ENCODE measurements at places on chromosomes 1 and 21.

- no peaks in the 10 kb centered on the region for H3K27me3 ChIP-seq
- no peak overlapping the region for H3K4me3 ChIP-seq
- H3K4me1 ChIP-seq = no peaks in the 10 kb centered on the region
- no peak for DNase-seq
These were observed 149.6 kb downstream of the DISC1 start for GRCh38 chr1:231776010-231776756.

DNA sequence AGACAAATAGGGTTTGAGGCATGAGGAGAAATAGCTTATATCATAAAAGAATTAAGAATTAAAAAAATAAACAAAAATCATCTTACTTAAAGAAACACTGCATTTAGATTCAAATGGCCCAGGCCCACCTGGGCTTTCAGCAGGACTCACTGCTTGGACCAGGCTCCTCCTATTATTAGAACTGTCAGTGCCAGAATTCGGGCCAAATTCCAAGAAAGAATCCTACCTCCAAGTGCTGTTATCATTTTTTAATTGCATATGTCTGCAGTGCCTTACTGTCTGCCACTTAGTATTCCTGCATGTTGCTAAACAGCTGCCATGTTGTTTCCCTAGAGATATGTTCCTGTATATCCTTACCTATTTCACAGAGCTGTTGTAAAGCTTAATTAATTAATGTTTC lies 112.0 kb downstream of the BARHL2 start:
- H3K4me1 ChIP-seq = no peaks in the 10 kb centered on the region
- H3K27me3 ChIP-seq = no peaks in the 10 kb centered on the region
- H3K27ac ChIP-seq = no peak overlapping the region
- H3K4me3 ChIP-seq = no peak overlapping the region
- DNase-seq = no peak

GRCh38 chr1:224182866-224183590 lies at the start of gene DEGS1:
Gene DEGS1 (plus strand): TSS chr1:224183240. CDS start chr1:224183337, 97 bp downstream.
- DNase-seq = peak; percentile 83
- H3K36me3 ChIP-seq = peaks cover 19% of the 10 kb centered on the region
- H3K4me1 ChIP-seq = peaks cover 48% of the 10 kb centered on the region
- H3K4me3 ChIP-seq = peak within 1 kb of the TSS; percentile 92
- no peaks in the 10 kb centered on the region for H3K27me3 ChIP-seq
- peak within 1 kb of the TSS; percentile 90 for H3K27ac ChIP-seq

DNA sequence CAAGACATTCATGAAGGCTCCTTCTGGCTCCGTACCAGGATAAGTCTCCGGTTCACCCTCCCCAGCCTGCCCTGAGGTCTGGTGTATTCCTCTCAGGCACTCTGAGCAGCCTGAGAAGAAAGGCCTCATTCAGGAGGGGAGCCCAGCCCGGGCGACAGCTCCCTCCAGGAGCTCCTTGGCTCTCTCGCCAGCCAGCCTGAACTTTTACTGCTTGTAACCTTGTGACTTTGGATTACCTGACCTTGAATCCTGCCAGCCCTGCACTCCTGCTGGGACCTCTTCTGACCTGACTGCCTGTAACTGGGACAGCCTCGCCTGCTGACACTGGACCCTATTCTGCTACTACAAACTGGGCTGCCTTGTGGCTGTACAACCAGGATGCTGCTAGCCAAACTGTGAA lies 65.8 kb downstream of the CD34 start:
- peaks cover 37% of the 10 kb centered on the region for H3K4me1 ChIP-seq
- DNase-seq = no peak
- H3K27me3 ChIP-seq = no peaks in the 10 kb centered on the region
- no peak overlapping the region for H3K4me3 ChIP-seq
- H3K36me3 ChIP-seq = peaks cover 14% of the 10 kb centered on the region
- H3K27ac ChIP-seq = peak overlapping the region; percentile 17

DNA sequence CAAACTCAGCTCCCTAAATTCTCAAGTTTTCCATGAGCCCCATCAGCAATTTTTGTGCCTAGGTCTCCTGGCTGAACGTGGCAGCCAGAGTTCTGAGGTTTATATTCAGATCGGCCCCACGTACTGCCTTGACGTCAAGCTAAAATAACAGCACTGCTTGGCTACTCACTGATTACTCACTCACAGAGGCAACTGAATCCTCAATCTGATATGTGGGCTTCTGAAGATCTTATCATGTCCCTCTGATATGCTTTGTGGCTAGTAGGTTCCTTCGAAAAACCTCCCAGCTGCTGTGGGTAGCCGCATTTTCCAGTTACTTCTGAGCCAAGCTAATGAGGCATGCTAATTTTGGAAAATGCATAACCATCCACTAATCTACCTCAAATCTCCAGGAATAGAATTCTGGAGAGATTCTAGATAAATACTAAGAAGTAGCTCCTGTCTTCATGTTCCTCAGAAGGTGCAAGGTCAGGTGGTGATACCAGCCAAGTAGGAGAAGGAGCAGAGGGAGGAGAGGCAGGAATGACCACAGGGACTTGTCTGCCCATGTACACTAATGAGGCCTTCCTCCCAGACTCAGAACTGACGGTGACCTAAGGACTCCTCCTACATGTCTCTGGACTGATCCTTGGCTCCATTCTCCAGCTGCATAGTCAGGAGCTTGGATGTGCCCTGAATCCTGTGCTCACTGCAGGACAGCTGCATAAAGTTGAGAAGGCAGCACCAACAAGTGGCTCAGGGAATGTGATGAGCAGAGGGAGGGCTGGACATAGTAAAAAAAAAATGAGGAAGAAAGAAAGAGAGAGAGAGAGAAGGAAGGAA lies 263.7 kb downstream of the TNR start:
- DNase-seq = peak; percentile 5
- no peak overlapping the region for H3K4me3 ChIP-seq
- H3K4me1 ChIP-seq = peaks cover 3% of the 10 kb centered on the region
- H3K27ac ChIP-seq = no peak overlapping the region
- H3K36me3 ChIP-seq = no peaks in the 10 kb centered on the region
- H3K27me3 ChIP-seq = peaks cover 27% of the 10 kb centered on the region

GRCh38 chr1:171664976-171665375 lies 12.5 kb upstream of the MYOC start:
- H3K36me3 ChIP-seq = no peaks in the 10 kb centered on the region
- no peak for DNase-seq
- H3K4me3 ChIP-seq = no peak overlapping the region
- no peak overlapping the region for H3K27ac ChIP-seq
- no peaks in the 10 kb centered on the region for H3K4me1 ChIP-seq

DNA sequence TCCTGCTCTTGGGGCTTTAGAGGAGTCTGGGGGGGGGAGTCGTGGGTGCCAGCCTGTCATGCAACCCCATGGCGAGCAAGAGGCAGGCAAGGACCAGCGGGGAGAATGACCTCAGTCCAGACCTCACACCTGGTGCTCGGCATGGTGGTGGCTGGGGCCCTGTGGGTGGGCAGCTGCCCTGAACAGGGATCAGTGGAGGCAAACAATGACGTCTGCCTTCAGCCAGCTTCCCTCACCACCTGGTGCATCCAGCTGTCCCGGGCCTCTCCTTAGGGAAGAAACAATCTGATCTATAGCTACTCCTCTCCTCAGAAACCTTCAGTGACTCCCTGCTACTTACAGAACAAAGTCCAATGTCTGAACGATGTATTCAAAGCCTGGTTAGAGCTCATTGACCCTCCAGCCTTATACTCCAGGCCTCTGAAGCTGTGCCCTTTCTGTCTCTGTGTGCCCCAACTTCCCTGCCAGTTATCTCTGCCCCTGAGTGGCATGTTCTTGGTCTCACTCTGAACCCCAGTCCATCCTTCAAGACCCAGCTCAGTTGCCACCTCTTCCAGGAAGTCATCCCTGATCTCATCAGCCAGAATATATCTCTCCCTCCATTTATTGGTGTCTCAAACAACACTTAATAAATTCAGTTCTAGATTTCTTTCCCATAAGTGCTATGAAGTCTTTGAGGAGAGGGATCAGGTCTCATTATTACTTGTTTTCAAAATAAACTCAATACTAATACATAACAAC lies 6.6 kb downstream of the PADI2 start:
- no peak overlapping the region for H3K4me3 ChIP-seq
- DNase-seq = no peak
- no peak overlapping the region for H3K27ac ChIP-seq
- no peaks in the 10 kb centered on the region for H3K36me3 ChIP-seq

GRCh38 chr1:78536427-78536826 lies 45.7 kb downstream of the PTGFR start:
- no peak for DNase-seq
- no peak overlapping the region for H3K27ac ChIP-seq
- peaks cover under 1% of the 10 kb centered on the region for H3K36me3 ChIP-seq

DNA sequence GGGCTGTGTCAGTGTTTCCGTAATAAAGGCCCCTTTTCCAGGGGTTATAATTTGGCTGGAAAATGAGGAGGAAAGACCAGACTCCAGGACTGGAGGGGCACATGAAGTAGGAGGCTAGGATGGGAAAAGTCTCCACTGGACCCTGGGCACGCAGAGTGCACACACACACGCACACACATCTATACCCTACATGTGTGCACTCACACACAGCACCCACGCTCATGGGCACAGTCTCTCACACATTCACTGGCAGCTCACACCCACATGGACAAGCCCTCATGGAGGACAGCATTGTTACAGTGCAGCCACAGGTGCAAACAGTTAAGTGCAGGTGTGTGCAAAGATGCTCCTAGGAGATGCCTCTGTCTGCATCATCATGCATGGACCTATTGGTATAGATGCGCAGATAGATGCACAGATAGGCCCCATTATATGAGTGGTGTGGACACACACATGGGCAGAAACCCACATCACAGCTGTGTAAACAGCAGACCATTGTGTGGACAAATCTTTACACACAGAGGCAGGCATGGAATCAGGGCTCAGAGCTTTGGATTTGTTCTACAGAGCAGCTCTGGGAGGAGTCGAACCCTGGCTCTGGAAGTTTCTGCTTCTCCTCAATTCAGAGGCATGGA lies 9.1 kb upstream of the RUNX3 start:
- DNase-seq = no peak
- no peaks in the 10 kb centered on the region for H3K27me3 ChIP-seq
- peaks cover 83% of the 10 kb centered on the region for H3K4me1 ChIP-seq
- H3K4me3 ChIP-seq = peak overlapping the region; percentile 17
- H3K27ac ChIP-seq = peak overlapping the region; percentile 56

DNA sequence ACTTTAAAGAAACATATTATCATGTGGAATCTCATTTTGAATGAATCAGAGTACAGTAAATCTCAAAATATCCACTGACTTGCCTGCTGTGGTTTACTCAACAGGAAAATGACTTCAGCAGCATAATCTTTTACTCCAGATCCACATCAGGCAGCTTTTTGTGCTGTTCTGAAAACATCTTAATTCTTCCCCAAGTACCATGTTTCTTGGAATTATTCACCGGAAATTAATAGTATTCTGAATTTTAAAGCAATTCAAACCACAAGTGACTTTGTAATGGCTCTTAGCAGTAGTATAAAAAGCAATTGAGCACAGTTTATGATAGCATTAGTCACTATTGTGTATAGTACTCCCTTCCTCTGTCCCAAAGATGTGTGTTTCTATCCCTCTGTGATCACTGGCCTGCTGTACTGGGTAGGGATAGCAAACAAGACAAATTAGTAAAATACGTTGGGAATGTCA lies 64.2 kb upstream of the ERRFI1 start:
- no peaks in the 10 kb centered on the region for H3K36me3 ChIP-seq
- peaks cover 35% of the 10 kb centered on the region for H3K4me1 ChIP-seq
- no peak overlapping the region for H3K4me3 ChIP-seq
- DNase-seq = no peak

GRCh38 chr1:232634096-232634495 lies 4.2 kb upstream of the SIPA1L2 start:
- no peak for DNase-seq
- H3K4me3 ChIP-seq = no peak overlapping the region
- no peaks in the 10 kb centered on the region for H3K36me3 ChIP-seq
- H3K4me1 ChIP-seq = peaks cover 14% of the 10 kb centered on the region

DNA sequence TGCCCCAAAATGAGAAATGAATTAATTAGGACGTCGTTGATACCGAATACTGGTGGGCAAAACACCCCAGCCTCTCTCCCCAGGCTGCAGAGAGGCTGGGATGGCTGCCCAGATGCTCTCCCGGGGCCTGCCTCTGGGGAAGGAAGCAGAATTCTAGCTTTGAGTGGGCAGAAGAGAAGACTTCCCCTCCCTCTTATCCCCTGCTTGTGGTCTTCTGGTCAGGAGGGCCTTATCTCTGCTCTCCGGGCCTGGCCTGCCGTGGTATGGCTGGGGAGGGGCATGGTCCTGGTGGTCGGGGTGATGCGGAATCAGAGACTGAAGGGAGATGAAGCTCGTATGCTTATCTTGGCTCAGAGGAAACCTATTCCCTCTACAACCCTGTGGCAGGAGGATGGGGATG lies 9.8 kb upstream of the CSF3R start:
- H3K27me3 ChIP-seq = peaks cover 5% of the 10 kb centered on the region
- H3K4me3 ChIP-seq = no peak overlapping the region
- H3K36me3 ChIP-seq = no peaks in the 10 kb centered on the region
- no peak for DNase-seq
